Stimulated activated CD4-positive, alpha-beta T cell treated with anti-CD3 and anti-CD28 coated beads, TNF-alpha, amount 100 ng/mL, for 1 hour (primary cell): ENCODE measurements at places on chromosomes 4 and X.

GRCh38 chr4:54571293-54572151 lies 86.2 kb upstream of the KIT start:
- DNase-seq, result no peak

DNA sequence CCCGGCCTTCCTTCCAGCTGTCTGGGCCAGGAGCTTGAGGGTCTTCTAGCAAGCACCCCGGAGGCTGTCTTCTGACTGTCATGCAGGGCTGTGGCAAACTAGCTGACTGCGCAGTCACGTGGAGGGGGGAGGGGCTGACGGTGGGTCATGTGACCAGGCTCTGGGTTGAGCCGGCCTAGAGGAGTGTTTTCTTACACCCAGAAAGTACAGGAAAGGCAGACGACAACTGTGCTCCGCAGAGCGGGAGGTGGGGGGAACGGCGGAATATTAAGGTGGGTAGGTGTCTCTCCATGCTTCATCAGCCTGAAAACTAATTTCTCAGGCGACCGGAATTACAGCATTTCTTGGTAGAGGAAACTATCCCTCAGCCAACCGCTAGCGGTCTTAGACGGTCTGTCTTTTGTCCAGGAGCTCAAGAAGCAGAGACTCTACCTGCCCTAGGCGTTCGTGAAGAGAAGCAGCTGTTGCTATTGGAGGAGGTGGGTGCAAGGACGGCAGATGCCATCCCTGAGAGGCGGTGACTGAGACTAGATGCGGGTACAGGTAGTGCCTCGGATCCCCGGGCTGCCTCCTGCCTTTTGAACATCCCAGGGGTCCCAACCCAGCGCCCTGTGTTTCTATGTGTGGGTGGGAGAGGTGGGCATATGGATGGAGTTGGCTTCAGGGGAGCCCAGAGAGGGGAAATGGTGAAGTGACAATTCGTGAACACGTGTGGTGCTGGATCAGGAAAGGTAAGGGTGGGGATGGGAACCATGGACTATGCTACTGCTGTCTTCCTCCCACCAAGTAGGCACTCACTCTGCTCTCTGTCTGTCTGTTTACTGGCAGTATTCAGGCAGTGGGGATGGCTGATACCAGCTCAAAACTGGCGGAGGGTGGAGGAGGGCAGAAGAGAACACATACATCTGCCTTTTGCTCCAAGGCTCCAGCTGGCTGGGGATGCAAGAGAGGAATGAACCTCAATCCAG lies 8.8 kb downstream of the GPRASP1 start:
- peak; percentile 43 for DNase-seq

DNA sequence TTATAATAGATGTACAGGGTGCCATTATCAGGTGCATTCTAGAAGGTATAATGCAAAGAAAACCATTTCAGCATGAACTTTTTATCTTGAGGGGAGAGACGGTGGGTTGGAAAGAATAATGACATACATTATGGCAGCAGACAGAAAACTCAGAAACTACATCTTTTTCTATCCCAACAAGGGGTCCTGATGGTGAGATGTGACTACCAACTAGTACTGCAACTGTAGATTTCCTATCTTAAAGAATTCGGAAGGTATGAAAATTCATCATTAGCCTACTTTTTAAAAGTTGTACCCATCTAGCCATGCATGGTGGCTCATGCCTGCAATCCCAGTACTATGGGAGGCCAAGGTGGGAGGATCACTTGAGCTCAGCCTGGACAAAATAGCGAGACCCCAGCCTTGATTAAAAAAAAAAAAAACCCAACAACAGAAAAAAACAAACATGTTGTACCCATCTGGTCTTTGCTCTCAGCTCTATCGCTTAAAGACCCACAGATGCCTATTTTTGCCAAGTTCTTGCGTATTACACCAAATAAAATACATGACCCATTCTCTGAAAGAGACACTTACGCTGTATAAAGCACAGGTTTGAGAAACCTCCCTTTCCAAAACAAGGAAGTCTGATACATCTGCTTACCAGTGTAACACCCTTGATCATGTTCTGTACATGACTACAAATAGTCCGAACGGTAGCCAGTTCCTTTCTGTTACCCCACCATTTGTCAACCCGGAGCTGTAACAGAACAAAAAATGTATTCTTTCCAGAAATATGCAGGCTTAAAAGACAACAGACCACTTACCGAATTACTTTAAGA lies 1.6 kb downstream of the RPL9 start:
- DNase-seq, result no peak

DNA sequence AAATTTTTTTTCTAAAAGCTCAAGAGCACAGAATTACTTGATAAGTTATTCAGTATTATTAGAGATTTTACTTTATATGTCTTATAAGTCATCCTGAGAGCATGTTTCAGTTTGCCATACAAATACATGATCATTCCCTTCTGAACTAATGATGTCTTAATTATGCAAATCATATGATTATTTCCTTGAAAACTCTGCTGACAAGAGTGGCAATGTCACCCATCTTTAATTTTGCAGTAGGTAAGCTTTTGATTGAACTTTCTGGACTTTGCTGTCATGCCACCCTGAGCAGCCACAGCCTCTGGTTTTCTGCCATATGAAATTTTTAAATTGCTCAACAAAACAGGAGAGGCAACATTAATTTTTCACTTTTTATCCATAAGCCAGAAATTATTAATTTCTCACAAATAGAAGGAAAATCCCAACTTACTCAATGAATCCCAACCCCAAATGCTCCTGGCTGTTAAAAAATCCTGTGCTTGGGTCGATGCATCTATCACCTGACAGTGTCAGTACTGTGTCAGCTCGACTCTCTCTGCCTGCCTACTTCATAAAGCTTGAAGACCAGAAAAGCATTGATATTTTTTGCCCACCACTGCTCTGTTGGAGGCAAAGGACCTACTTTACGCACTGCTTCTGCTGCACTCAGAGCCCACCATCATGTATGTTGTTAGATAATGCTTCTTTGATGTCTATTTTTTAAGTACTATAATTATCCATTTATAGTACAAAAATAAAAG lies 11.6 kb upstream of the HADH start:
- no peak for DNase-seq

GRCh38 chr4:25857403-25857802 lies 5.4 kb downstream of the SEL1L3 start:
- no peak for DNase-seq

GRCh38 chr4:77152421-77152820 lies 4.6 kb upstream of the CCNG2 start:
- DNase-seq, result no peak

- DNase-seq, result no peak
Observed at GRCh38 chr4:143163614-143164013, 21.1 kb upstream of the USP38 start.
